ENCODE measurements at places on chromosomes 7 and 10. TPM values are rescaled to one million over a fixed set of nuclear protein-coding genes. Genes with fewer than 3 reads are reported as not detected.

- no peak overlapping the region for H3K4me3 ChIP-seq
- no peaks in the 10 kb centered on the region for H3K27me3 ChIP-seq
- no peaks in the 10 kb centered on the region for H3K36me3 ChIP-seq
- H3K27ac ChIP-seq = no peak overlapping the region
- H3K4me1 ChIP-seq = no peaks in the 10 kb centered on the region
- no peak for DNase-seq
Observed at GRCh38 chr7:47677093-47677492, 95.2 kb upstream of the TNS3 start.

DNA sequence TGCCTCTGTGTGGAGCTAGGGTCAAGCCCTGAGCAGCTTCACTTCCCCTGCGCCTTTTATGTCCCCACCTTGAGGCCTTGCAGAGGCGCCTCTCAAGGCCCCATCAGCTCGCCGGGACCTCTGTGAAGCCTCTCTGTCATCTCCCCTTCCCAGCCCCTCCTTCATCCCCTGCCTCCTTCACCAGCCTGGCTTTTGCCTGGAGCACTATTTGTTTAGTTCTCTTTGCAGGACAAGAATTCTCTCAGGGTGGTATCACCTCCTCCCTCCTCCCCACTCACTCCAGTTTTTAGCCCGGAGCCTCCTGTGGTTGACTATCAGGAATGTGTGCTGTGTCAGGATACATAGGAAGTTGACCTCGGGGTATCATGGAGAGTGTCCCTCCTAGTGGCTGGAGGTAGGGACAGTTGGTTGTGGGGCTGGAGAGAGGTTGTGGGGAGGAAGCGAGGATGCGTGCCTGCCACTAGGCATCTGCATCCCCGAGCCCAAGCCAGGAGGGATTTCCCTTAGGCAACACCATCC, 89.8 kb upstream of the ANLN start:
- no peak for DNase-seq
- H3K36me3 ChIP-seq = peaks cover 6% of the 10 kb centered on the region
- no peak overlapping the region for H3K4me3 ChIP-seq
- peaks cover 12% of the 10 kb centered on the region for H3K4me1 ChIP-seq
- no peaks in the 10 kb centered on the region for H3K27me3 ChIP-seq
- H3K27ac ChIP-seq = no peak overlapping the region

GRCh38 chr10:50653758-50654157, 30.0 kb upstream of the SGMS1 start:
- no peak overlapping the region for H3K4me3 ChIP-seq
- no peaks in the 10 kb centered on the region for H3K4me1 ChIP-seq
- no peaks in the 10 kb centered on the region for H3K36me3 ChIP-seq
- no peaks in the 10 kb centered on the region for H3K27me3 ChIP-seq

DNA sequence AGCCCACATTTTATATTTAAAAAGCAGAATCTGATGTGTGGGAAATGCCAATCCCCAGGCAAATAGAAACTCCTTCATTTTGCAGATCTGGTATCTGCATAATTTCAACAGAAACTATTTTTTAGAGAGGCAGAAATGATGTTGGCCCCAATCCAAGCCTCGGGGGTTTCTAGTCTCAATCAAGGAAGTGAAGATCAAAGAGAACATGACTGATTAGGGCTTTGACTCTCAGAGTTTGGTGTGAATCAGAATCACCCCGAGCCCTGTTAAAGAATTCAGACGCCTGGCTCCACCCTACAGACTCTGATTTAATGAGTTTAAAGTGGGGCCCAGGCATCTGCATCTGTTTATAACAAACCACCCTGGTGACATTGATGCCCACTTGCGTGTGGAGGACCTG, 36.7 kb upstream of the UBE2H start:
- H3K27ac ChIP-seq = no peak overlapping the region
- H3K27me3 ChIP-seq = no peaks in the 10 kb centered on the region
- no peaks in the 10 kb centered on the region for H3K36me3 ChIP-seq
- DNase-seq = no peak

GRCh38 chr10:103762916-103763315, 92.5 kb downstream of the SH3PXD2A start:
- DNase-seq = no peak
- peaks cover 5% of the 10 kb centered on the region for H3K4me1 ChIP-seq
- H3K36me3 ChIP-seq = no peaks in the 10 kb centered on the region
- no peaks in the 10 kb centered on the region for H3K27me3 ChIP-seq
- no peak overlapping the region for H3K27ac ChIP-seq

The RPEL1 gene
- not detected for polyA plus RNA-seq

All from liver (tissue), 10 donors.